ENCODE measurements at places on chromosomes 16 and 17. TPM values are rescaled to one million over a fixed set of nuclear protein-coding genes. Genes with fewer than 3 reads are reported as not detected.
A peak's percentile ranks its signal among the peaks of the same experiment; 100 is the strongest.

DNA sequence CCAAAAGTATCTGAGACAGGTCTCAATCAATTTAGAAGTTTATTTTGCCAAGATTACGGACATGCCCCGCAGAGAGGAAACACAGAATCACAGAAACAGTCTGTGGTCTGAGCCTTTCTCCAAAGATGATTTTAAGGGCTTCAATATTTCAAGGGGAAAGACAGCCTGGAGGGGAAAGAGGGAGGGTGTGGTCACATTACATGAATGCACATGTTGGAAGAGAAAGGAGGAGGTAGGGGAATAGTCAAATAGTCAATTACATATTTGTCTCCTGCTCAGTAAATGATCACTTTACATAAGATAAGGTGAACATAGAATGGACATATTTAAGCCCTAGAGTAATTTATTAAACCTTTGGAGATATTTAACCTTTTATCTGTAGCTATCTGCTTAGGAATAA, 12.3 kb downstream of the UNC45B start:
- DNase-seq: no peak

DNA sequence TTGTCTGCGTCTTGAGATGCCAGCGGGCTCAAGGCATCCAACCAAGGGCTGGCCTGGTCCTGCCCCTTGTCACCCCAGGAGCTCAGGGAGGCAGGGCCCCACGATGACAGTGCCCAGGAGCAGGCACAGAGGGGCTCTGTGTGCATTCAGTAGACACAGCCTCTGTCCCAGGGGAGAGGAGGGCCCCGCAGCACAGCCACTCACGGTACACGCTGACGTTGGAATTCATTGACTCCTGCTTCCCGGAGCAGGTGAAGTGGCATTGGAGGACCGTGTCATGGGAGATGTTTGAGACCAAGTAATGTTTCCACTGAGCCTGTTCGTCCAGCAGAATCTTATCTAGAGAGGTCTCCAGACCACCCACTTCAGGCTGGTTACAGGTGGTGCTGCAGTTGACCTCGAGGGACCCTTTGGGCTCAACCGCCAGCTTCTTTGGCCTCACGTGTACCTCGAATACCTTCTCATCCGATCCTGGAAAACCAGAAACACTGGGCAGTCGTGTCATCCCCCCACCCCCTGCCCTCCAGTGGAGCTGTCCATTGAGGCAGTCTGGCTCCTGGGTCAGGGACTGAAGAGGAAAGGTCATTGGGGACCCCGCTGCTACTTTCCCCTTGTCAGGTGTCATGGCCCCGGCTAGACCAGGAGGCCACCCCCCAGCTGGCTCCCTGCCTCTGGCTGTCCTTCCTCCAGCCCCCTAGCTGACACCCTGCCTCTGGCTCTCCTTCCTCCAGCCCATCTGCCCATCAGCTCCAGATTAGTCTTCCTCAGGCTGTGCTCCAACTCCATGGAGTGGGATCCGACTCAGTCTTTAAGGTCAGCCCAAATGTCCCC, 7.0 kb downstream of the PRR29 start:
- DNase-seq: no peak

DNA sequence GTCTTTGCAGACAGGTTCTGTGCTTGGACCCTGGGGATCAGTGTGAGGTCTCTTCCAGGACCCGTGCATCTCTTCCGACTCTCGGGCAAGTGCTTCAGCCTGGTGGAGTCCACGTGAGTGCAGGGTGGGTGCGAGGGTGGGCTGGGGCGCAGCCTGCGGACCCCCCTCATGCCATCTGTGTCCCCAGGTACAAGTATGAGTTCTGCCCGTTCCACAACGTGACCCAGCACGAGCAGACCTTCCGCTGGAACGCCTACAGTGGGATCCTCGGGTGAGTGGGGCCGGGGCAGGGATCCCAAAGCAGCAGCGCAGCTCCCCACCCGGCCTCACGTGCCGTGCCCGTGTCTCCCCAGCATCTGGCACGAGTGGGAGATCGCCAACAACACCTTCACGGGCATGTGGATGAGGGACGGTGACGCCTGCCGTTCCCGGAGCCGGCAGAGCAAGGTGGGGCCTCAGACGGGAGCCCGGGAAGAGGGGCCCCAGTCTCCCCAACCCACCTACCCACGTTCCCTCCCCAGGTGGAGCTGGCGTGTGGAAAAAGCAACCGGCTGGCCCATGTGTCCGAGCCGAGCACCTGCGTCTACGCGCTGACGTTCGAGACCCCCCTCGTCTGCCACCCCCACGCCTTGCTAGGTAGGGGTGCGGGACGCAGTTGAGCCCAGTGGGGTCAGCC, 10.1 kb downstream of the GNPTG start:
- DNase-seq: no peak

- DNase-seq: no peak
Observed at GRCh38 chr17:39966771-39967170, 4.0 kb downstream of the GSDMA start.

- no peak for DNase-seq
Observed at GRCh38 chr17:78896091-78896833, 6.7 kb downstream of the CEP295NL start.

DNA sequence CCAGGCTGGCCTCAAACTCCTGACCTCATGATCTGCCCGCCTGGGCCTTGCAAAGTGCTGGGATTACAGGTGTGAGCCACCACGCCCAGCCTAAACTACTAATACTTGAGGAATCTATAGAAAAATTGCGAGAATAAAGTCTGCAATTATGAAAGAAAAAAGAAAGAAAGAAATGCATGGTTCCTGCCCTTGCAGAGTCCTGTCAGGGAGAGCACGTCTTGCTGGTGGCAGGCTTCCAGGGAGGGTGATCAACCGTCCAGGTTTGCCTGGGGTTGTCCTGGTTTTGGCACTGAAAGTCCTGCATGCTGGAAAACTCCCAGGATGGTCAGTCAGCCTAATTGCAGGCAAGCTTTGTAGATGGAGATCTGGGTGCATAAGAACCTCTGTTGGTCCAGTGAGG, 21.5 kb upstream of the KIFC3 start:
- DNase-seq: no peak

GRCh38 chr16:48126801-48127644, 28.8 kb downstream of the ABCC12 start:
- no peak for DNase-seq

DNA sequence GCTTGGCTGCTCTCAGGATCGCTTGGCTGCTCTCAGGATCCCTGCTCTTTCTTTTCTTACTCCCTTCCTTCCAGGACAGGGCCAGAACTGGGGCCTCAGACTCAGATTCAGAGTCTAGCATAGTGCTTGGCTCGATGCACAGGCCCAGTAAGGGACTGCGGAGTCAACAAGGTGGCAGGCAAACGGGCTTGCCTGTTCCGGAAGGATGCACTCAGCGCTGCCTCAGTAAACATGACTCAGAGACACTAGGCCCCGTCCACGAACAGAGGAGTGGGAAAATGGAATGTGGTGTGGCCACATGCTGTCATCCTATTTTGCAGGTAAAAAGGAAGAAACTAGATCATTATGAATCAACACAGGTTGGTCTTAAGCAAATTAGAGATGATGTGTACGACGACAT, 9.8 kb downstream of the SPHK1 start:
- DNase-seq: no peak

GRCh38 chr17:1829592-1830257, at the start of the genes RPA1 and SMYD4:
Gene RPA1, plus strand, starts transcription at chr17:1830005. Its CDS starts 89 bp downstream, at chr17:1830094.
Gene SMYD4, minus strand, starts transcription at chr17:1829902. Its CDS starts 1,908 bp downstream, at chr17:1827994.
- DNase-seq: peak; percentile 70

DNA sequence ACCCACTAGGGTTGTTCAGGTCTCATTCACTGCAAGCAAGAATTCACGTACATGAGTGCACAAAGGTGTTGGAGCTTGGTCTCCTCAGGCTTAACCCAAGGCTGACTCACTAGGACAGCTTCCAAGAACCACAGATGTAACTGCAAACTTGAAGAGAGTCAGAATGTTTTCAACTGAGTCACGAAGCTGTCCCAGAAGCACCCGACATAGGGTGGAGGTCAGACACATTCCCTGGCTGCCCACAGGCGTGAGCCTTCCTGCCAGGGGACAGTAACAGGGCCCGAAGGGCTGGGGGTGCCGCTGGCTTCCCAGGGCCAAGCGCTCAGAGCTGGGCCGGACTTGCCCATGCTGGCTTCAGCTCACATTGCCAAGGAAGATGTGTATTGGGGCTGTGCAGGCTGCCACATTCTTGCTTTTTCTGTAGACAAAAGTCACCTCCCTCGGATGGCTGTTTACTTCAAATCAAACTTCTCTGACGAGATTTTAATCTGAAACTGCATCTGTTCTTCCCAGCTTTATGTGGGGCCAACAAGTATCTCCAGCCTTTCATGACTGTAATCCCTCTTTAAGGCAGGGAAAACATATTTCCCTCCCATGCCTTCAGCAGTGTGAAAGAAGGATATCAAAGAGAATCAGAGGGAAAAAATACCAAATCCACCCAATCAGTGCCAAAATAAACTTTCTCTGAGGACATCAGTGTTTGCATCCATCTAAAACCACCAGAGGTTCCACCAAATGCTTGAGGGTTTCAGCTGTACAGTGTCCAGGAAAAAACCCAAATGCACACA, 14.3 kb downstream of the CMTM3 start:
- no peak for DNase-seq

DNA sequence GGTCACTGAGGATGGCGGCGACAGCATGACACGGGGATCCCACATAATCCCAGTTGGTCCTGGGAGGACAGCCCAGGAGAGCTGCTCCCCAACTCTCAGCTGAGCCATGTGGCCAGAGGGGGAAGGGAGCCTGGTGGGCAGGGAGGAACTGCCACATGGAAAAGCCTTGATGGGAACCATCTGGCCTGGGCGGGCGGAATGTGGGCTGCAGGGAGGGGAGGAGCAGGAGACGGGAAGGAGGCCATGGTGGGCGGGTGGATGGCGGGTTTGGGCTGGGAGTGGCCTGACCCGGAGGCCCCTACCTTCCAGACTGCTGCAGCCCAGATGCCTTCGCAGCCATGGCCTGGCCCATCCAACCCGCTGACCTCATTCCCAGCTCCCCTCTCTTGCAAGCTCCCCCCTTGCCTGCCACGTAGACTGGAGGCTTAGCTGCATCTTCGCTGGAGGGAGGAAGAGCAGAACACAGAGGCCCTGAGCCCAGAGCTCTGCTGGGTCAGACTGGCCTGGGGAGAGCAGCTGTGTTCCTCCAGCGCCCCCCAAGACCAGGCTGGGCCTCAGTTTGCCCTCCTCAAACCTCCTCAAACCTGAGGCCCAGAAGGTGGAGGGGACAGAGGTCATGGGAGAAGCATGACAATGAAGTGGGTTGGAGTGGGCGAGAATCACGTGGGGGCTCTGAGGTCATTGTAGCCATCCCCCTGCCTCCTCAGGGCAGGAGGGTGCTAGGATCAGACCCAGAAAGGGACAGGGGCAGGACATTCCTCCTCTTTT, 8.2 kb upstream of the COL1A1 start:
- DNase-seq: no peak

Gene USP43
- 0.72 TPM for total RNA-seq

Gene ASGR2
- 0.84 TPM for total RNA-seq

Gene SLC4A1
- total RNA-seq: 0.84 TPM

Gene RNF135
- total RNA-seq: 29.3 TPM

Gene ADAD2
- total RNA-seq: 4.3 TPM

Gene RNF222
- not detected for total RNA-seq

Gene SKAP1
- 0.93 TPM for total RNA-seq

Gene DOC2A
- total RNA-seq: 0.95 TPM

Gene ERN2
- not detected for total RNA-seq

Gene PCYT2
- total RNA-seq: 44.6 TPM

Gene MEOX1
- total RNA-seq: 5.6 TPM

Data from omental fat pad (tissue), 4 donors.